ENCODE measurements at places on chromosomes 3 and 15.

DNA sequence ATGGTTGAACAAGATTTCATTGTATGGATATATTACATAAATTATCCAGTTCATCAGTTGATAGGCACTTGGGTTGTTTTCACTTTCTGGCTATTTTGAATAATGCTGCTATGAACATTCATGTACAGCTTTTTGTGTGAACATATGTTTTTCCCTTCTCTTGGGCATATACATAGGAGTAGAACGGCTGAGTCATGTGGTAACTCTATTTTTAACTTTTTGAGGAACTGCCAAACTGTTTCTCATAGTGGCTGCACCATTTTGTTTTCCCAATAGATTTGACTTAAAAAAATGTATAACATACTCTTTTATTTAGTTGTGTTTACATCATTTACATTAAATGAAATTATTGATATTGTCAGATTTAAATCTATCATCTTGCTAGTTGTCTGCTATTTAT, 28.8 kb upstream of the RFX7 start:
- DNase-seq: no peak

DNA sequence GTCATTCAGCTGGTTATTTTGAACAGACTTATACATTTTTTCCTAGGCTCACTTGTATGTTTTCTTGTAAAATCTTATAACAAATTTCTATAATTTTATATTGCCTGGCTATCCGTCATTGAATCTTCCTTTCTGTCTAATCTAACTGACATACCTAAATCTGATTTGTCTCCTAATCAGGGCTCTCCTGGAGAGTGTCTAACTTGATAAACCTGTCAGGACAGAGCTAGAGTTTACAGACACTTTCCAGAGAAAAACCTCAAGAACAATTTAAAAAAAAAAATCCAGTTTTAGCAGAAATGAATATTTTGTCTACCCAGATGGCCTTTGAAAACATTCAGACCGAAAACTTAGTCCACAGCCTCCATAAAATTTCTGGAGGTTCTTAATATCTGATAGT, 1305.8 kb downstream of the ROBO1 start:
- DNase-seq: no peak

DNA sequence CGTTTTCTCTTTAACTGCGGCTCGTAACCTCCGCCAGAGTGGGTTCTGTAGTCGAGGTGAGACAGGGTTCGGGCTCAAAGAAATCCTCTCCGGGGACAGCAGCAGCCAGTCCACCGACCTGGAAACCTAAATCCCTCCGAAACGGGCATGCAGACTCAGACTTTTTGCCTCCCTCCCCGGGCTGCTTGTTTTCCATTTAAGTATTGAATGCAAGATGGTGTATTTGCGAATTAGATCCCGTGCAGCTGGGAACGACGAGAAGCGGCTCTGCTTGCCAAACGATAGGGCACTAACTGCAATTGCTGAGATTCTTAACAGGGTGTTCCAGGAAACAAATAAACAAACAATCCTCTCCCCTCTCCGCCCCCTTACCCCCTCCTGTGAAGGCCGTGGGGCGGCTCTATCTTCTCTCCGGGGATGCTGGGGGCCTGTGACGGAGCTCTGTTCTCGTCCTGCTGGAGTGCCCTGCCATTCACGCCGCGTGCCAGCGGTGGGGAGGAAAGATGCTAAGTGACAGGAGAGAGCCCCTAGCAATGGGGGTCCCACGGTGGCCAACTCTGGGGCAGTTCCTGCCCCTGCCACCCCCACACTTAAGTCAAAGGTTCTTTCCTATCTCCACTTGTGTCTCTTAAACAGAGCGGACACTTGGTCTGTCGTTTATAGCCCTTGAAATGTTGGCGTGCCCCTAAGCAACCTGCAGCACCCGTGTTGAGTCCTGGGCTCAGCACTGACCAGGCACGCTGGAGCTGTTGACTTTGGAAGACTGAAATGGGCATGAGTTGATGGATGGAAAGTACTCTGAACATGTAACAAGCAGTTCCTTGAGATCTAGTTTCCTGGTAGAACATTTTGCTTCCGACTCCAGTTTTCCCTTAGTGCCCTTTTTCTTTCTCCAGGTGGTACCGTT, 1.3 kb upstream of the ETV5 start:
- peak; percentile 57 for DNase-seq

DNA sequence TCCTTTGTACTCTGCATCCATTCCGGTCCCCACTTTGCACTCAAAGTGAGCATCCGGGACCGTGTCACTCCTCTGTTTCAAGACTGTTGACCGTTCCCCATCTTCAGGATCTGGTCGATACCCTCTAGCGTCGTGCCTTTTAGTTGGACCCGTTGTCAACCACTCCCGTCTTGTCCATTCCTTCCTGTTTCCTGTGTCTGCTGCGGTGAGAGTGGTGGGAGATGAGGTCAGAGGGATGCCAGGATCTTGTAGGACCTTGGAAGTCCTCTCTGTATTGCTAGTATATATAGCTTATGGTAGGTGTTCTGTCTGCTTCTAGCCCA, 624 bp downstream of the BRK1 start:
- DNase-seq: no peak

DNA sequence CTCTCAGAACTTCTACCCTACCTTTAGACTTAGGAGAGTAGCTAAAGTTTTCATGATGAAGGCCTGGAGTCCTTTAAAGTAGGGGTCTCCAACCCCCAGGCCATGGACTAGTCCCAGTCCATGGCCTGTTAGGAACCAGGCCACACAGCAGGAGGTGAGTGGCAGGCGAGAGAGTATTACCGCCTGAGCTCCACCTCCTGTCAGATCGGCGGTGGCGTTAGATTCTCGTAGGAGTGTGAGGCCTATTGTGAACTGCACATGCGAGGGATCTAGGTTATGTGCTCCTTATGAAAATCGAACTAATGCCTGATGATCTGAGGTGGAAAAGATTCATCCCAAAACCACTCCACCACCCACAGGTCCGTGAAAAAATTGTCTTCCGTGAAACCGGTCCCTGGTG, 18.3 kb upstream of the CACNA2D3 start:
- DNase-seq: no peak

GRCh38 chr3:127275287-127275781, 12.5 kb downstream of the PRR20G start:
- DNase-seq: no peak

- peak; percentile 49 for DNase-seq
Measured at GRCh38 chr3:181326637-181327223, 337.2 kb upstream of the DNAJC19 start.

- no peak for DNase-seq
Measured at GRCh38 chr3:16841904-16842271, 42.9 kb upstream of the PLCL2 start.

GRCh38 chr3:175266478-175266877, 407.3 kb downstream of the NAALADL2 start:
- no peak for DNase-seq

DNA sequence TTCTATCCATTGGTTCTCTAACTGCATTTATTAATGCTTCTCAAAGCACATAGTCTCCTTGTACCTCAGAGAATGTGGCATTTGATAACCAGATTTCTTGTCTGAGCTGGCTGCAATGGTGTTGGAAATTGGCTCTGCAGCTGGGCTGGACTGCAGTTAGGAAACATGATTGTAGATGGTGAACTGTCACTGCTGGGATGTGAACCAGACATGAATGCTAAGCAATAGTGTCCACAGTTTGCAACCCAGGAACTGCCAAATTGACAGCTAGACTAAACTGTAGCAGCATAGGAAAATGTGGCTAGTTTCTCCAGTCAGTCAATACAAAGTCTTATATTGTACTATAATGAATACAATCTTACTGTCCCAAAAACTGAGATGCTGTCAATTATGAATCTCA, 656.6 kb upstream of the GOLIM4 start:
- peak; percentile 22 for DNase-seq

GRCh38 chr3:152073267-152073666, 195.5 kb upstream of the MBNL1 start:
- no peak for DNase-seq

DNA sequence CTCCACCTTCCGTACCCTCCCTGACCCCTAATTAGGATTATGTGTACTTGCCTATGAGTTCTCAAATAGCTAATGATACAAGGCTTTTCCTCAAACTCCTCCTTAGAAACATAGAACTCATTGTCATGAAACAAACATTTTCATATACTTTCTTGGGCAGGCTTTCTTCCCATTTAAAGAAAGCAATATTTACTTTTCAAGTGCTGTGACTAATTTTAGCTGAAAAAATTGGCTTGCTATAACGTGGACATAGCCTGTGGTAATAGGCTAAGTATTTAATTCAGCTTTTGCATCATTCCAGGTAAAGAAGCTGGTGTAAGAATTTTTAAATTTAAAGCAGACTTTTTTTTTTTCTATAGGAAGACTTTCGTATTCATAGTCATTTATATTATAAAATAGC, 208.7 kb downstream of the SOX2 start:
- DNase-seq: no peak

DNA sequence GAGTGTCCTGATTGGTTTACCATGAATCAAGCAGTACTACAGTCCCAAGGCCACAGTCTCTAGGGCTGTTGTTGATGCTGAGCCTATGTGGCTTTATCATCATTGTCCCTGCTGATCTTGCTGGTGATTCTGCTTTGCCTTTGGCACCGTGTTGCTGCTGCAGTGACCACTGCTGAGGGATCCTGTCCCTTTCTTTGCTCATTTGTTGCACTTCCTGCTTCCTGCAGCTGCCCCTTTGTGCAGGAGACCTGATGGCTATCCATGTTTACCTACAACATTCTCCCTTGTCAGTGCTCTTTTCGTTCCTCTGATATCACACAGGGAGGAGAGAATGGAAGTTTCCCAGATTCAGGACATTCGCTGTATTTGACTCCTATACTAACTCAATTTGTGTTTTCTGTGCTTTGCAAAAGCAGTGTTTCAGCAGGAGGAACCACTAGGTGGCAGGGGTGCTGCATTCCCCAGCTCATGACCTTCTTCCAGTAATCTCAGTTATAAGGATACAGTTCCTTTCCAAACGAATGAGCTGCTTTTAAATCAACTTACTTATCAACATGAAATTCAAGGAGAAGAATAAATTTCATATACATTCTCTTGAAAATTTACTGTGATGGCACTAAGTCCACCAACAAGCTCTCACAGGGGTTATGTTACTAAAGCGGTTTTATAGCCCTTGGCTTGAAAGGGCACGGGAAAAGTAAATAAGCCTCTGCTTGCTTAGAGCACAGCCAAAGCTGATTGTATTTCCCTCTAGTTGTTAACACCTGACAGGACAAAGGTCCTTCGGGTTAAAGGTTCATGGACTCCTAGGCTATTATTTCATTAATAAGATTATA, 9.7 kb upstream of the THUMPD3 start:
- peak; percentile 88 for DNase-seq

GRCh38 chr3:101842245-101842934, 6.9 kb upstream of the NFKBIZ start:
- DNase-seq: no peak

DNA sequence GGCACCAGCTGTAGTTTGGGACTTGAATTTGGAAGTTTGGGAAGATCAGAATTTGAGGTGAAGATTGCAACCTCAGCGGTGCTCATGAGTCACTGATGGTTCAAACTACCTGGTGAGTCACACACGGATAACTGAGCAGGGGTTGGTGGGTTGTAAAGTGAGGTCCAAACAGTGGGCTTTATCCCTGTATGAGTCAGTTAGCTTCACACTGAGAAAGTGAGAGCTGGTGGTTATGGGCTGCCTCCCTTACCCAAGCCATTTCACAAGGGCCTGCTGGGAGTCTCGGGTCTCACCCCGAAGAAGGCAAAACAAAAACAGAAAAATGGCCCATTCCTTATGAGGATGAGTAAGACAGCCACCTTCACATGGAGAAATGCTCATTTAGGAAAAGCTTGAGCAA, 77.0 kb downstream of the ITGA11 start:
- DNase-seq: no peak

DNA sequence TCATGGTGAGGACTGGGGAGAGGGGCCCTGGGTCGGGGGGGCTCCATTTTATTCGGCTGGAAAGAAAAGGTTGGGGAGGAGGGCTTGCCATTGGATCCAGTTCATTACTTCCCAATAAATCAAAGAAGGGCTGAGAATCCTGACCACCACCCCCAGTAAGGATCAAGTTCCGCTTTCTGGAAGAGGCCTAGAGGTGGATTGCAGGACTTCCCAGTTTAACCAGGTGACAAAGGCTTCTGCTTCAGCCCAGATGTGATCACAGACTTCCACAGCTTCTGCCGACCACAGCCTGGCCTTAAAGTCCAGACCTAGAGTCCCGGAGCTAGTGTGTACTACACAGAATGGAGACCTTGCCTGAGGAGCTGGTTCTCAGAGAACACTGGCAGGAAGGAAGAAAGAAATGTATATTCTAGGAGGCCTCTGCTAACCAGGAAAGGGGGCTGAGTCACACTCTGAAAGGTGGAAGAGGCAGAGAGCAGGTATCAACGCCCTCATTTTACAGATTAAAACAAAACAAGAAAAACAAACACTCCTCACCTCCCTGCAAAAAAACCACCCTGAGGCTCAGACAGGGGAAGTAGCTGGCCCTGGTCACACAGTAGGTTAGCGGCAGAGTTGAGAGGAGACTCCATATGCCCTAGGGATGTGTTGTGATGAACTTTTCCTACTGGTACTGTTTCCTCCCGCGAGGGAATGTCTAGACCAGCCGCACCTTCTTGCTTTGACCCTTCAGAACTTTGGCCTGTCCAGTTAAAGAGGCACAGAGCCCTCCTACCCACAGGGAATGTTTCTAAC, 1.1 kb upstream of the CEMIP start:
- no peak for DNase-seq

GRCh38 chr15:35505809-35506208, 40.2 kb downstream of the DPH6 start:
- no peak for DNase-seq

- no peak for DNase-seq
Measured at GRCh38 chr3:168336276-168336675, 240.6 kb upstream of the GOLIM4 start.

- DNase-seq: no peak
Measured at GRCh38 chr3:31010491-31010890, 116.0 kb upstream of the GADL1 start.

DNA sequence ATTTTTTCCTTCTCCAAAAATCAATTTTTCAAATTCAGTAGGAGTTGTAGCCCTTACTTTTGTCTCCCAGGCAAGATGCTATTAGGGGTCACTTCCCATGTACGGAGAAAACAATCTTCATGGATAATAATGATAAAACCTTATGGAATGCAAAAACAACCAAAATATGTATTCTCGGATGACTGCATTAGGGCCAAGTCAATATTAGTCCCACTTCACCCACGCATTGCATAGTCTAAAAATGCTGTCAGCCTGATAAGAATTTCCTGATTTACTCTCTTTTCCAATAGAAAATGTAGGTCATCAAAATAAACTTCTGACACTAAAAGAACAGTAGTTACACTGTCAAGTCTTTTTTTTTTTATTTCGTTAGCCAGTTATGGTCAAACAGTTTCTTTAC, 2.7 kb downstream of the VGLL3 start:
- no peak for DNase-seq

GRCh38 chr3:185172086-185173049, 19.5 kb upstream of the C3orf70 start:
- no peak for DNase-seq

DNA sequence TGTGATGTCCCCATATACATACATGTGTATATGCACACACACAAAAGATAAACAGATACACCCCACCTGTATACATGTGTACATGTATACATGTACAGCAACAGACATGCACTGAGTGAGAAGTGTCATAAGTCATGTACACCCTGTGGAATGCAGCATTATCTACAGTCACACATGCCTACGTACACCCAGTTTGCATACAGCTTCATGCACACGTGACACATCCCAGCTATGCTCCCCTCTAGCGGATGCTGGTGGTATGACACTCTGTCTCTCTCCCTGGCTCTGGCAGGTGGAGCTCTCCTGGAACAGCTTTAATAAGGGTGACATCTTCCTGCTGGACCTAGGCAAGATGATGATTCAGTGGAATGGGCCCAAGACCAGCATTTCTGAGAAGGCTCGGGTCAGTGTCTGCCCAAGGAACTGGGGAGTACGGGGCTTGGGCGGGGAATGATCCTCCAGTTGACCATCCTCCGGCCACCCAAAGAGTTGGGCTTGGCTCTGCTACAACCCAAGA, 6.3 kb downstream of the VILL start:
- peak; percentile 79 for DNase-seq

Data from brain (organoid and tissue), 16 donors.